ENCODE measurements at places on chromosomes 13 and 19.

DNA sequence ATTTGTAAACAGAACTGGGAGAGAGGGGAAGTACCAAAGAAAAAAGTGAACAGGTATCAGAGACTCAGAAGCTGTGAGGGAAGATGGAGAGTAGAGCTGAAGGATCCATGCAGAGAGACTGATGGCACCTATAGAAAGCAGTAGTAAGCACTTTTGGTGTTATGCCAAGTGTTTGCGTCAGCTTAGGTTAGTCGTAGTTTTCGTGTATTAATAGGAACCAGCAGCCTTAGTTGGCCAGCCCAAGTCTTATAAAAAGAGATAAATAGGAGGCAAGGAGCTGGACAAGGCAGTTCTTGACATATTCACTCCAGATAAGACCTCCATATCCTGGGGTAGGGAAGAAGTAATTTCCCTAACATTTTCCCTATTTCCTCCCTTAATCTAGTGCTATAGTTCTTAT is 214.2 kb downstream of the OXGR1 start:
- no peak for DNase-seq

GRCh38 chr19:44076325-44076724 is 4.4 kb downstream of the ZNF284 start:
- no peak for DNase-seq

DNA sequence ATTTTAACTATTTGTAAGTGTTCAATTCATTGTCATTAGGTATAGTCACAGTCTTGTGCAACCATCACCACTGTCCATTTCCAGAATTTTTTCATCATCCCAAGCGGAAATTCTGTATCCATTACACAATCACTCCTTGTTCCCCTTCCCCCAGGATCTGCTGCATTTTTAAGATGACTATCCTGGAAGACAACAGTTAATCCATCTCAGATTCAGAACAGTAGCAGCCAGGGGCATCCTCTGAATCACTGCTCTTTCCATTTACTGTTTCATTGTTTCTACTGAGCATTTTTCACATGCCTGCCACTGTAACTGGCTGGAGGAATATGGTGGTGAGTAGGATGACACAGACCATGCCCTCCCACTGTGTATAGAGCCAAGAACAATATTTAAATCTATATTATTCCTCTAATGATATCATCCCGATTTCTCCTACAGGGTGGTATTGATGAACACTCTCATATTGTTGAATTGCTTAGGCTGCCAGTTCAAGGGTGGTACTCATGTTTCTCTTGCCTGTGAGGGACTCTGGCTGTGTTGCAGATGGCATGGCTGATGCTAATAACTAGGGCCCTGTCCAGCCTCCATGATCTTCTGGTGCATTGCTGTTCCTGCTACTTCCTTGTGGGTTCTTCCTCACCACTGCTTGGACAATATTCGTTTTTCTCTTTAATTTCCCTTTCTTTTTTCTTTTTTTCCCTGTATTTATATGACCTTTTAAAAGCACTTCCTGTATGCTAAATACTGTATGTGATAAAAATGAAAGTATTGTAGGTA is 59.0 kb downstream of the WDFY2 start:
- DNase-seq, result no peak

- no peak for DNase-seq
These were observed 230.1 kb downstream of the KCTD12 start for GRCh38 chr13:76656056-76656455.

GRCh38 chr13:79740991-79741390 is 260.0 kb downstream of the NDFIP2 start:
- no peak for DNase-seq
